ENCODE measurements at places on chromosomes 6 and 20.

- no peak for DNase-seq
Measured at GRCh38 chr6:56949925-56950495, 4.9 kb upstream of the BEND6 start.

DNA sequence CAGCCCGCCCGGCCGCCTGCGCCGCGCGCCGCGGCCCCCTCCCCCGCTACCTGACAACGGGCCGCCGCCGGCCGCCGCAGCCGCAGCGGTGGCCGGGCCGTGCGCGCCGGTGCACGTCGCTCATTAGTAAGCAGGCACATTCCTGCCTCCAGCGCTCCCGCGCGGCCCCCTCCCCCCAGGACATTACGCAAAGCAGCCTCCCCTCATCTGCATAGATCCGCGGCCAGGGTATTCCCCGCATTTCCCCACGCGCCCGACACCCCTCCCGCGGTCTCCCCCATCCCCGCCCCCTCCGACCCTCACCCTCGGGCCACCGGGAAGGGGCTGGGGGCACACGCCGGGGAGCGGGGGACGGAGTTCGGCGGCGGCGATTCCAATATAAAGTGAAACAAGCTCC lies at the start of gene HIVEP2:
Gene HIVEP2 (minus strand): TSS at position 128 of the 397 bp plus-strand sequence. CDS start 170,438 bp downstream, outside the sequence.
- DNase-seq, result peak; percentile 81

DNA sequence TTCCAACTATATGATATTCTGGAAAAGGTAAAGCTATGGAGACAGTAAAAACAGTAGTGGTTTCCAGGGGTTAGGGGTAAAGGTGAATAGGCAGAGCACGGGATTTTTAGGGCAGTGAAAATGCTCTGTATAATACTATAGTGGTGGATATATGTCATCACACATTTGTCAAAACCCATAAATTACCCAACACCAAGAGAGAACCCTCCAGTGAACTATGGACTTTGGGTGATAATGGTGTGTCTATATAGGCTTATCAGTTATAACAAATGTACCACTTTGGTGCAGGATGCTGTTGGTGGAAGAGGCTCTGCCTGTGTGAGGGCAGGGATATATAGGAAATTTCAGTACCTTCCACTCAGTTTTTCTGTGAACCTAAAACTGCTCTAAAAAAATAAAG lies 149.9 kb downstream of the GPX5 start:
- DNase-seq, result no peak

DNA sequence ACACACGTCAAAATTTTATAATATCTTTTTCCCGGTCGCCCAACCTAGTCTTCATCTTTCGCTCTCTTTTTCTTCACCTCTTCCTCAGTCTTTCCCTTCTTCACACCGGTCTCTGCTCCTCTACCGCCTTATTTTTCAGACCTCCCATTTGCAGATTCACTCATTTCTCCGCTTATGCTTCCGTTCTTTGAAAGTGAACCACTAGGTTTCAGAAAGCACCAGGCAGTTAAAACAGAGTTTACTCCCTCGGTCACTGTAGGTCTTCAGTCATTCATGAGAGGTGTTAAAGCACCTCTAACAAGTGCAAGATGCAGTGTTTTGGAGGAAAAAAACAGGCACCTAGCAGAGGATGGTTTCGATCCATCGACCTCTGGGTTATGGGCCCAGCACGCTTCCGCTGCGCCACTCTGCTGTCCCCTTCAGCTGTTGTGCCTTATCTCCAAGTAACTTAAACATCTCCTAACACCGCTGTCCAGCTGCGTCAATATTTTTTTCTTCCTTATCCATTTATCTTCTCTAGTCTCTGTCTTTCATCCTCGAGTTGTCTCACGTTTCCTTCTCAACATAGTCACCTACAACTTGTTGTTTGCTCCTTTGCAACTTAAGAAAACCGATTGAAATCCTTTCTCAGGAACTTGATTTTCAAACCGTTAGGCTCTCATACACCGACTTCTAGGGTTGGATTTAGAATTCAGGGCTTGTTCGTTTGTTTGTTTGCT lies 119.7 kb upstream of the ZNF184 start:
- DNase-seq, result no peak

DNA sequence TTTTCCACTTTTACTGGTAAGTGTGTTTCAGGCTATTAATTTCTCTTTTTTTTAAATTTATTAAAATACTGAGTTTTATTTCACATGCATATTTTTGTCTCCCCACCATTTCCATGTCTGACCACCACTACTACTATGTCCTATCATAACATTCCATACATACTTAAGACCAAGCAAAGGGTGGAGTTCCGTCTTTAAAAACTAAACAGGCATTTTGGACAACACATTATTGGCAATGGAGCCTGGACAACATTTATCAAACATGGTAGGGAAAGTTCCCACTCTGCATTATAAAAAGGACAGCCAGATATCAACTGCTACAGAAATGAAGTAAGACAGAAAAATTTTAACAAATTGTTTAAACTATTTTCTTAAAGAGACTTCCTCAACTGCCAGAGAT lies 91.9 kb downstream of the LMBRD1 start:
- DNase-seq, result no peak

GRCh38 chr6:133888929-133889556 lies at the start of gene TCF21:
Gene TCF21, plus strand, starts transcription at chr6:133889113. Its CDS starts 285 bp downstream, at chr6:133889398.
- no peak for DNase-seq

- DNase-seq, result no peak
Measured at GRCh38 chr20:59322585-59323454, 22.4 kb downstream of the EDN3 start.

DNA sequence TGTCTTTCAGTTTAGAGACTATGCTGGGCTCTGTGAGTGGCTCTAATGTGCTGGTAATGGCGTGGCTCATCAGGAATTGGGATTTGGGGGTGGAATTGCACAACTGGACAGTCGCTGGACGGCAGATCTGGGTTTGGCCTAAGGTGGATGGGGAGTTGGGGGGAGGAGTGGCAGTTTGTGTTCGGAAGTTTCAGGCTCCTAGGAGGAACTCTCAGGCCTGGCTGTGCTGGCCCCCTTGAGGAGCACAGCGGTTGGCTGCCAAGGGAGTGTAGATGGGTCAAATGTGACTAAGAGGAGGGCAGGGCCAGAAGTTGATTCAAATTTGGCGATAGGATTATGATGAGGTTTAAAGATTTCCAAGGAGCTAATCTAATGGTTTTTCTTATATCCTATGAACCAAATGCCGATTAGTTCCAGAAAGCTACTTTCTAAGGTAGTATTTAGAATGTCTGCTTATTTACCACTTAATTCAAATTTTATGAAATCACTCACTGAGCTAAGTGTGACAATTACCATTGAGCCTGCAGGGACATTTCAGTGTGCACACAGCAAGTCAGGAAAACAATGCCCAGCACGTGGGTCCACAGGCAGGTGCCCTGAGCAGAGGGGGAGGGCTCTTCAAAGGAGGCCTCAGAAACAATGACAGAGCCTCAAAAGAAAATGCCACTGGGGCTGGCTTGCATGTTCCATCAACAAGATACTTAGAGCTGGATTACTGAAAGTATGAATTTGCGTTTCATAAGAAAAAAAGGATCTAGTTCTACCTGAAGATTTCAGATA lies 111.0 kb downstream of the GJA10 start:
- no peak for DNase-seq

GRCh38 chr20:1842281-1842680 lies 52.9 kb upstream of the SIRPA start:
- no peak for DNase-seq

DNA sequence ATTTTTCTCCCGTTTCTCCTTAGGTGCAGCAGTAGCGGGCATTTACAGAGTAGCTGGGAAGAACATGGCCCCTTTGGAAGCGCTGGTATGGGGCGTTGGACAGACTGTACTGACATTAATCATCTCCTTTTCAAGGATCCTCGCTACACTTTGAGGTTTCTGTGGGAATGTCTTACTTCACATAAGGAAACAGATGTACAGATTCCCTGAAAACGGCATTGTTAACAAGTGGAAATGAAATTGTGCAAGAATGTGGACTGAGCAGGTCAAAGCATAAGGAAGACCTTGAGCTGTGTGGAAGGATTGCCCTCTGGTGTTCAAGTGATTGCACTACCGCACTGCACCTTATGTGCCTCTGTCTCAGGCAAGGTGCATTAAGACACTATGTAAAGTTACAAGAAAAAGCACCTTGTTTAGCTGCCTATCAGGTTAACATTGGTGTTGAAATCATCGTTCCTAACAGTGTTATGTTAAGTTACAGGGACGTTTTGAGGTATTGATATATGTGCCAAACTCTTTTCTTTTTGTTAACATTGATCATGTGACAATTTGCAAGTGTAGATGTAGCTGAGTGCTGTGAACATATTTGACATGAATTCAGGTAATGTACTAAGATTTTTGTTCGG lies 38.0 kb downstream of the TMEM170B start:
- DNase-seq, result peak; percentile 71

GRCh38 chr6:32156891-32157290 lies 3.0 kb downstream of the PPT2 start:
- DNase-seq, result no peak

DNA sequence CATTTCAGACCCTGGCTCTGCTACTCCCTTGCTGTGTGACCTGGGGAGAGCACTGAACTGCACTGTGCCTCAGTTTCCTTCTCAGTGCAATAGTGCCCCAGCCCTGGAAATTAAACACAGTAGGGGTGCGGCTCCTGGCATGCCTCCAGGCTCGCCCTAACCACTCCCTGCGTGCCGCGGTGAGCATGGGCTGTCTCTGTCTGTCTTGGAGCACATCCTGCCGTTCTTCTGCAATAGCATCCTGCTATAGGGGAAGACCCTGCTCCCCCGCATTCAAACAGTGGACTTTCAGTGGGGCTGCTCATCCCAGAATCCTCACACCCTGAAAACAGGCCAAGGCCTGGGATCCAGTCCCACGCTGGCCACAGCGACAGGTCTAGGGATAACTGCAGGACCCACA lies 129.5 kb downstream of the FOXC1 start:
- DNase-seq, result no peak

DNA sequence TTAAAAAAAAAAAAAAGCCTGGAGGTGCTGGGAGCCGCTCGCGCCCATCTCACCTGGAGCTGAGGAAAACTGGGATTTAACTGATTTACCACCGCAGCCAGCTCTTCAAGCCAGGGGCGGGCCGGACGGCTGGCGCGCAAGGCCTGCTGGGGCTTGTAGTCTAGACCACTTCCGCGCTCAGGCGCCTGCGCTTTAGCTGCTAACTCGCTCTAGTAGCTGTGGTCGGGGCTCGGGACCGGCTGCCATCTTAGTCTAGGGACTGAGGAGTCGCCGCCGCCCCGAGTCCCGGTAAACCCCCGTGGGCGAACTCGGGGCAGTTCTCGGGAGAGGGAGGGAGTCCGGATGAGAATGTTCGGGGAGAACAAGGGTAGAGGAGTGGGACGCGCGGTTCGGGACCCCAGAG lies at the start of gene ITCH:
Gene ITCH (plus strand): TSS at position 212 of the 403 bp plus-strand sequence. CDS start 30,539 bp downstream, outside the sequence.
- DNase-seq, result peak; percentile 97

DNA sequence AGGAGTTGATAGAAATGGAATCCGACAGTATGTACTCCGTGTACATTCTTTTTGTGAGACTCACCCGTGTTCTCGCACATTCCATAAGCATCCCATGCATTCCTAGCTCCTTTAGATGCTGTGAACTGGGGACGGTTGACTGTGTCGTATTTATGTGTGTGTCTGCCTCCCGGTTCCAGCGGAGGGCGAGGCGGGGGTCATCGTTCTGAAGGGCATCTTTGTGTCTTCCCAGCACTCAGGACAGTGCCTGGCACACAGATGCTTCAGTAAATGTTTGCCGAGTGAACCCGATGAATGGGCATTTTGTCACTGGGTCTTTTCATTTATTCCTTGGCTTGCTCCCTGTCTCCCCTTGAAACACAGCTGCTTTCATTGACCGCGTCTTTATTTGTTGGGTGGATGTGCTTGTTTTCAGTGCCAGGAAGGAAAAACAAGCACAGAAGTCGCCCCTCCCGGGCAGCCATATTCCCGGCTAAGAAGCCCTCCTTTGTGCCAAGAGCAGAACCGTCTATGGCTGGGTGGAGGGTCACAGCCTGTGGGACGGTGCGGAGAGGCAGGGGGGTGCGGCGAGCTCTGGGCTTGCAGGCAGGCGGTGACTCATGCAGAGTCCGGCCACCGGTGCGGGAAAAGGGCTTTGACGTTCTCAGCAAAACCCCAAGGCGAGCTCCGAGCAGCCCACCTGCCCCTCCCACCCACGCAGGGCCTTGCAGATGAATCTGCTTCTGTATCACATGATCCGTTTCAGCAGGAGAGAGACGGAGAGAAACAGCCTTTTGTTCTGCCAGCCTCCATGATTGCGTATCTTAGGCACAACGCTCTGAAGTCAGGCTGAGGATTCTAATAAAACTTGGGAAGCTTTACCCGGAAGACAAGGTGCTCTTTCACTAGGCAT lies 11.2 kb upstream of the PSMG4 start:
- DNase-seq, result no peak

DNA sequence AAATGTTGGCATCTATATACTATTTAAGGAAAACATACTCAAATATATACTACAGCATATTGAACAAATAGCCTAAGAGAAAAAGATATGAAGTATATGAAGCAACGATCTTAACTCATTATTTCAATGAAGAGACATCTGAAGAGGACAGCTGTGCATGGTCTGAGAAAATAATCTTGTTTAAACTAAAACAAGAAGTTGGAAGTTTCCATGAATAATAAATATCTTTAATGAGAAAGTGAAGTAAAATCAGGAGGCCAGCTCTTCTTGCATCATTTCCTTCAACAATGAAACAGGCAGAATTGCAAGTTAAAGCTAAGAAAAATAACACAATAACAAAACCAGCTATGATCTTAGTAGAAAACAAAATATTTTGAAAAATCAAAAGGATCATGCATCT lies 1265.4 kb upstream of the MAP3K7 start:
- no peak for DNase-seq
